ENCODE measurements at places on chromosomes 11 and 22.

- DNase-seq: no peak
These were observed 102.7 kb upstream of the MTNR1B start for GRCh38 chr11:92866679-92867282.

DNA sequence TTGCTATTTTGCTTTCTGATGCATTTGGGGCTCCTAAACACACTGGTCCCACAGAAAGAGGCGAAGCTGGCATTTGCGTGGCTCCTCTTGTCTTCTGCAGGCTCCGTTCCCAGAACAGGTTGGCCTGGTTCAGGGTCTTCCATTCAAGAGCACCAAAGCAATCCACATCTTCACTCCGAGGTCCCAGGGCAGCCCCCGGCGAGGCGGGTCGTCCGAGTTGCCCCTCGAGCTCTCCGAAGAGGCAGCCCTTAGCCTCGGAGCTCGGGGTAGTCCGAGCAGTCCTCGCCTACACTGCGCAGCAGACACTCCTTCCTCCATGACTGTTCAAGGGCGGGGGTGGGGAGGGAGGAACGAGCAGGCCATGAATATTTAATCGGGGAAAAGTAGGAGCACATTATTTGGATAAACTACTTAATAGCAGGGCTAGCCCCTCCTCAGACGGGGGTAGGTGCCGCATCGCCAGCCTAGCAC lies 321.3 kb downstream of the BLID start:
- no peak for DNase-seq

DNA sequence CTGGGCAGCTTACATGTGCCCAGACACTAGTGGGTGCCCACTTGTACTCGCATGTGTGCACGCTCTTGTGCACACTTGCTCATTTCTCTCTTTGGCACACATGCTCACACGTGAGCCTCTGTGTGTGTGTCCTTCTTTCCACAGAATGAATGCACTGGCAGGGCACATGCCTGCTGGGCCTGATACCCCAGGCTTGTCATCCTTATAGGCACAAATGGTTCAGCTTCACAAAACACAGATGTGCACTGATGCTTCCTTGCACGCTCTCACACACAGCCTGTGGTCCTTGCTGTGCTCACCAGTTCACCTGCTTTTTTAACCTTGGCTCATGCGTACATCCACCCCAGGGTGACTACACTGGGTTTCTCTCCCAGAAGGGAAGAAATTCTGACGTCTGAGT lies 174.8 kb downstream of the BUD13 start:
- no peak for DNase-seq

DNA sequence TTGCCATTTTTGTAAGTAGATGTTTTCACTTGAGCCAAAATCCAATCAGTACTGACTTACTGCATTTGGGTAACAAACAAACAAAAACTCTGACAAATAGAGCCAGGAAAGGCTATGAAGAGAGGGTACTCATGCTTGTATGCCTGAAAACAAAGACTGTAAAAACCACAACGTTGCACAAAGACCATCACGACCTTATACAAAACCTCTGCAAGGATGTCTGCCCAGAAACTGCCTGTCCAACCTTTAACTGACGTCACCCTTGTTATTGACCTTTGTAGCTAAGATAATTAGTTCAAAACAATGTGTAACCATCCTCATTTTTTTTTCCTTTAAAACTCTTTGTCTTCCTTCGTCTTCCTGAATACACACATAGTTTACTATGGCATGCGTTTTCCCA lies 804 bp upstream of the CREBZF start:
- no peak for DNase-seq

DNA sequence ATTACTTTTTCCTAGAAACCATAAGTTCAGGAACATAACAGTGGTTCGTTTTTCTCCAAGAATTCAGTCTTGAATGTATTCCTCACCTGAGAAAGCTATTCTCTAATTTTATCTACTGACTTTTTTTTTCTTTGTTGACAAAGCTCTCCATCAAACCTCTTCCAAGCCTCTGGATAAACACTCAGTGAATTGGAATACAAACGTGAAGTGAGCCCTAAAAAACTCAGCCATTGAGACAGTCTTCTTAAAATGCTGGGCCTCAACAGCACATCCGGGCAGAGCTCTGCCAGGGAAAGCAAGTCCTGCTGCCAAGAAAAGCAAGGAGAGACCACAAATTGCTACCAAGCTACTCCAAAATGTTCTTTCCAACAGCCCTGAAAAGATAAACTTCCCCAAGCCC lies 7.7 kb upstream of the SLC1A2 start:
- DNase-seq: no peak

- no peak for DNase-seq
These were observed 78.1 kb downstream of the NFAM1 start for GRCh38 chr22:42353883-42354727.

GRCh38 chr11:118703563-118704106 lies 24.2 kb upstream of the TREH start:
- DNase-seq: no peak

DNA sequence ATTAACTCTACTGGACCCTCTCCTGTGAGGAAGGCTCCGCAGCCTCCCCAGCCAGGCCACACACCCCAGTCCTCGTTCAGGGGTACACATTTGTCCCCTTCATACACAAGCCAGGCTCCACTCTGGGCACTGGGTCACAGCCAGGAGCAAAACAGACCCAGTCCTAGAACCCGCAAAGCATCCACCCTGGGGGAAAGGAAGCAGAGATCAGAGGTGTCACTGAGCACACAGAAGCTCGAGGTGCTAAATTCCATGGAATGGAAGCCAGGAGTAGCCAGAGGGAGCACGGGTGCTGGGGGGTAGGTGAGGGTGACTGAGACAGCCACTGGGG lies 43.6 kb upstream of the TH start:
- no peak for DNase-seq

- DNase-seq: no peak
These were observed 2.4 kb downstream of the SLC5A12 start for GRCh38 chr11:26719289-26719973.

DNA sequence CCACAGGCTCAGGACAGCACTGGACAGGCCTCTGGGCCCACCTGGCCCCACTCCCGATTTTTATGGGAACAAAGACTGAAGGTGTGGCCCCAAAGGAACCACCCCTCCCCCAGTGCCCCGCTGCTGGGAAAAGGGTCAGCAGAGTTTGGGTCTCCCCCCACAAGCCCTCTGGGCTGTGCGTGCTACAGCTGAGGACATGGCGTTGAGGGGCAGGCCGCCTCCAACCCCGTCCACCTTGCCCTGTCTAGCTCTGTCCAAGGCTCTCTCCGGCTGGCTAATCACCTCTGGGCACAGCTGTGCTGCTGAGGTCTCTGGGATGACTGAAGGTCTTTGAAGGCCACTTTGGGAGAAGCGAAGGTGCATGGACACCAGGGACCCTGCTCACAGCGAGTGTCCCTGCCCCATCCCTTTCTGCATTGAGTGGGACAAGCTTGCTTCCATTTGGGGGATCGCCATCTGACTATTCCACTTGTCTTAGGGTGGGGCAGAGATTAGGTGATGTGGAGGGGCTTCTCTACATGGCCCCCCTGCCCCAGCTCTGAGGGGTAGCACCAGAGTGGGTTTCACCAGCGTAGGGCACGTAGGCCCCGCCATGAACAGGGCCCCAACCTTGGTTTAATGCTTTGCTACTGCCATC lies 6.5 kb downstream of the ASCL2 start:
- no peak for DNase-seq

- DNase-seq: no peak
These were observed 11.9 kb downstream of the TOM1 start for GRCh38 chr22:35311551-35311999.

DNA sequence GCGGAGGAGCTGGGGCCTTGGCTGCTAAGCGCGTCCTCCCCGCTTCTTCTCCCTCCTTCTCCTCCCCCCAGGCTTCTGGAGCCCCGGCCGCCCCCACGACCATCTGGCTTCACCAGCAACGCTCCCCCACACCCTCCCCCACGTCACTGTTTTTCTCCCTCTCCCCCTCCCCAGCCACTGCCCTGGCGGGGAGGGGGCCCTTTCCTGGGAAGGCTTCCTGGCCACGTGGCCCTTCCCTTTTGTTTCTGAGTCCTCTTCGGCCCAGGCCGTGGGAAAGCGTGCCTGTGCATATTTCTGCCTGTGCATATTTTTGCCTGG lies 27.7 kb downstream of the RTN4R start:
- DNase-seq: peak; percentile 71

GRCh38 chr22:48921411-48921903 lies 906.2 kb downstream of the BRD1 start:
- no peak for DNase-seq

DNA sequence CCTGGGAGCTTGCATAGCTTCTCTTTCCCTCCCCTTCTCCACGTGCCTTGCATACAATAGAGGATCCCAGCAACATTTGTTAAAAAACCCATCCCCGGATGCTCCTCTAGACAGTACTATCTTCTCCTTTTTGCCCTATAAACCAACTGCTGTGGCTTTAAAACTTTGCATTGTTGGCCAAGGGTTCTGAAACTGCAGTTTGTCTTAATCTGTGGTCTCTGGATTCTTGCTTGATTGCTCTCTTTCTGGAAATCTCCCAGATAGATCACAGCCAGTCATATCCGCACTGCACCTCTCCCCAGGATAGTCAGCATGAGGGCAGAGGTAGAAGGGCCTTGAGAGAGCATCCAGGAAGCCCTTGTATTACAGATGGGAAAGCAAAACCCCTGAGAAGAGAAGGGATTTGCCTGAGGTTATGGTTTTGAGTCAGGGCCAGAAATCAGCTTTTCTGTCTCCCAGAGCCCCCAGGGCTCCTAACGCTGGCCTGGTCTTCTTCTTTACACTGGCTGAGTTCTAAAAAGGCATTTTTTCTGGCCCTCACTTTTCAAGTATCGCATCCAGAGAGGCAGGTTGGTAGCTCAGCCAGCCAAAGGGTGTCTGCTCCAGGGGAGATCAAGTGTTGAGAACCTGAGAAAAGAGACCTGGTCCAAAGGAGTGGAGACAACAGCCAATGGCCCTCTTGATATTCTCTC lies 70.6 kb downstream of the ADM start:
- no peak for DNase-seq
